ENCODE measurements at places on chromosomes 4 and X. TPM values are rescaled to one million over a fixed set of nuclear protein-coding genes. Genes with fewer than 3 reads are reported as not detected.

GRCh38 chrX:39445336-39445735, 644.1 kb downstream of the MID1IP1 start:
- H3K27me3 ChIP-seq, result no peaks in the 10 kb centered on the region
- no peak overlapping the region for H3K27ac ChIP-seq
- H3K4me1 ChIP-seq, result peaks cover 21% of the 10 kb centered on the region
- DNase-seq, result no peak

- DNase-seq, result no peak
- H3K4me3 ChIP-seq, result no peak overlapping the region
- H3K27ac ChIP-seq, result peak overlapping the region; percentile 84
- H3K4me1 ChIP-seq, result peaks cover 15% of the 10 kb centered on the region
Measured at GRCh38 chrX:123084797-123085196, 99.3 kb upstream of the GRIA3 start.

- no peak for DNase-seq
- H3K27ac ChIP-seq, result no peak overlapping the region
- no peak overlapping the region for H3K4me3 ChIP-seq
- H3K36me3 ChIP-seq, result peaks cover 10% of the 10 kb centered on the region
- H3K4me1 ChIP-seq, result peaks cover 26% of the 10 kb centered on the region
- H3K27me3 ChIP-seq, result no peaks in the 10 kb centered on the region
Measured at GRCh38 chrX:49273181-49273727, 3.7 kb downstream of the PPP1R3F start.

PNPLA4 gene
- 18.8 TPM for total RNA-seq
